Cardiac muscle cell (in vitro differentiated cells and primary cell): ENCODE measurements at places on chromosomes 5 and 9. TPM values are rescaled to one million over a fixed set of nuclear protein-coding genes. Genes with fewer than 3 reads are reported as not detected.

DNA sequence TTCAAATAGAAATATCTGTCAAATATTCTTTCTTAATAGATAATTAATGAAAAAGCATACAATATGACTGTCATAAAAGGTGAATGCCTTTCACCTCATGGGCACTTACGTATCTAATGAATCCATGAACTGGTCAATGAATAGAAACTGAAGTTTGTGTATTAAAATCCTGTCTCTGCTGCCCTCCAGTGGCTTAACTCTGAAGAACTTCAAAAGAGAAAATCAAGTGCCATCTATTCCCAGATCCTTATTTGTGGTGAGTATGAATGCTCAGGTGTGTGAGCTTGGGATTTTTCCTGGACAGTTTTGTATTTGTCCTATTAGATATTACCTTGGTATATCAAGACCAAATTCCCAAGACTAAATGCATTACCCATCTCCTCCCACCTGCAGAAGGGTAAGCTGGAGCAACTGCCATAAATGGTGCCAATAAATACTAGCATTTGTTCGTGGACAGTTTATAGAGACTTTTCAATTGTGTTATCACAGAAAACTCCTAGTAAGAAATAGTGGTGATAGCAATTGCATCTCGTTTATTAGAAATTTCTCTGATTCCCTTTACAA is 44.0 kb upstream of the SVEP1 start:
- H3K4me3 ChIP-seq = no peak overlapping the region
- peak; percentile 73 for DNase-seq
- H3K27me3 ChIP-seq = no peaks in the 10 kb centered on the region
- no peak overlapping the region for H3K27ac ChIP-seq
- H3K4me1 ChIP-seq = no peaks in the 10 kb centered on the region

DNA sequence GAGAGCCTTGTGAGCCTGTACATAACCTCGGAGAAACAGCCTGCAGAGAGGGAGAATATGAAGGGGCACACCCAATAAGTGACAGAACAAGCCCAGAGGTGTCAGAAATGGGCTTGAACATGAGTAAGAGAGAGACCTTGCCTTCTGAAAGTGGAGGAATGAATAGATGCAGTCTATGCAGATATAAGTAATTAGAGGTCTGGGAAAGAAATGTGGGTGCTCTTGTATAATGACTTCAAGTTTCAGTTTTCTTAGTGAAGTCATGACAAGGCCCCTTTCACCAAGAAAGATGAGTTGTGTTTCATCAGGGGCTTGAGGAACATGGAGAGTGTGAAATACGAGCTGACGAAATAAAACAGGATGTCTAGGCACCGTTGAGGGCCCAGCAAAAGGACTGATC is 15.1 kb downstream of the GRAMD2B start:
- no peaks in the 10 kb centered on the region for H3K27me3 ChIP-seq
- DNase-seq = no peak
- H3K4me3 ChIP-seq = no peak overlapping the region
- H3K4me1 ChIP-seq = peaks cover 12% of the 10 kb centered on the region
- H3K36me3 ChIP-seq = no peaks in the 10 kb centered on the region

DNA sequence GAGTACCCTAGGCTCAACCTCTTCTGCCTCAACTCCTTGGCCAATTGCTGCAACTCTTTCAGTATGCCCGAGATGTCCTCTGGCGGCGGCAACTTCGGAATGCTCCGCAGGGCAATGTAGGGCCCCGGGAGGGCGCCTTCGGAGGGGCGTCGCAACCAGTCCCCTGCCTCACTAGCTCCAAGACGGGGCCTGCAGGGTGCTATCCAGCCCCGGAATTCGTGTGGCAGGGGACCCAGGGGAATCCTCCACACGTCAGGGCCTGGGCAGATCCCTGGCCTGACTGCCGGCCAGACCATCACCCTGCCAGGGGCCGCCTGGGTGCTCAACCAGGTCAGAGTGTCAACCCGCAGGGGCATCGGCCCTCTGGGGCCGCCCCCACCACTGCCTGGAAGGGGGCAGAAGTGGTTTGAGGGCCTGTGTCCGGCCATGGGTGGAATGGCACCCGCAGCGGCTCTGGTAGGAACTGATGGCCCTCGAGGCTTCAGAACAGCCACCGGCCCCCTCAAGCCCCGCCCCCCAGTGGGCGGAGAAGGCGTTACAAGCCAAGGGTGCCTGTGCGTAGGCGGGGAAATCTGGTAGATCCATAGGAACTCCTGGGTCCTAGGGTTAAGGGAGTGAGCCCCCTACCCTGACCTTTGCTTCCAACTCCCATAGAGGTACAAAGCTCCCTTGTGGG is at the start of gene POU5F2:
Gene POU5F2 (minus strand): TSS at position 465 of the 676 bp plus-strand sequence. CDS start 37 bp downstream, at position 428.
- no peaks in the 10 kb centered on the region for H3K27me3 ChIP-seq
- H3K4me3 ChIP-seq = no peak within 1 kb of the TSS
- H3K4me1 ChIP-seq = no peaks in the 10 kb centered on the region
- no peak for DNase-seq
- H3K36me3 ChIP-seq = no peaks in the 10 kb centered on the region

DNA sequence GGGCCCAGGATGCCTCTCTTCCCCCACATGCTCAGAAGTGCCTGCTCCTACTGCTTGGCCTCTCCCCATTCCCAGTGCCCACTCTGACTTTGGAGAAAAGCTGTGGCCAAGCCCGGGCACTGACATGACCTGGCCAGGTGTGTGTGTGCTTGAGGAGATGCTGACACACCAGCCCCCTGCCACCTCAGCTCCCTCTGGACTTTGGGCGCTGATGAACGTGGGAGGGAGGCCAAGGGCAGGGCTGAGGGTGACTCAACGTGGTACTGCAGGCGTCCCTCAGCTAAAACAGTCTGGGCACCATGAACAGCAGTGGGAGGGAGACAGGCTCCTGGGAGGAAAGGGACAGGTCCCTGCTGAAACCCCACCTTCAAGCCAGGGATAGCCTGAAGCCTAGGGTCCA is 3.9 kb downstream of the TRIM36 start:
- H3K4me1 ChIP-seq = no peaks in the 10 kb centered on the region
- DNase-seq = no peak
- no peaks in the 10 kb centered on the region for H3K36me3 ChIP-seq
- H3K4me3 ChIP-seq = no peak overlapping the region

DNA sequence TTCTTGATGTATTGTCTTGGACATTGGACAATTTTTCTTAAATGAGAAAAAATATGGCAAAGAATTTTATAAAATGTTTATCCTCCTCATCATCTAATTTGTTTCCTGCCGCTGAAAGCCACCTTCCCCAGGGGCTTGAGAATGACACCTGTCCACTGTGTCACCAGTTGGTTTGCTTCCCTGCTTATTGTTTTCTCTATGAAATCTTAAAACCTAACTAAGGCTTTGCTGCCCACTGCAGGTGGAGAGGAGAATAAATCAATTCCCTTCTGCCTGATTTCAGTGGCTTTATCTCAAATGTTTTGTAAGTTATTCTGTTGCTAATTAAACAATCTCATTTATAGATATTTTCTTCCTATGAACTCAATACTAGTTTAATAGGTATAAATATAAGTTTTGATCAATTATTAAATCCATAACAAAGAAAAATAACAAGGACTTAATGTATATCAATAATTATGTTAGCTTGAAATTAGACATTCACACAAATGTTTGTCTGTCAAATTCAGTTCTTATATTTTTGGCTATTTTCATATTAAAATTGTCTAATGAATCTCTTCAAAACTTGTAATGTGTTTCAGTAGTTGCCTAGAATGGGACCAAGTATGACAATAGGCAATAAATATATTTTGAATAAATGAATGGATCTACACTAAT is 822.5 kb downstream of the PTPRD start:
- no peaks in the 10 kb centered on the region for H3K27me3 ChIP-seq
- no peak overlapping the region for H3K4me3 ChIP-seq
- H3K4me1 ChIP-seq = no peaks in the 10 kb centered on the region
- H3K36me3 ChIP-seq = no peaks in the 10 kb centered on the region
- DNase-seq = peak; percentile 64

DNA sequence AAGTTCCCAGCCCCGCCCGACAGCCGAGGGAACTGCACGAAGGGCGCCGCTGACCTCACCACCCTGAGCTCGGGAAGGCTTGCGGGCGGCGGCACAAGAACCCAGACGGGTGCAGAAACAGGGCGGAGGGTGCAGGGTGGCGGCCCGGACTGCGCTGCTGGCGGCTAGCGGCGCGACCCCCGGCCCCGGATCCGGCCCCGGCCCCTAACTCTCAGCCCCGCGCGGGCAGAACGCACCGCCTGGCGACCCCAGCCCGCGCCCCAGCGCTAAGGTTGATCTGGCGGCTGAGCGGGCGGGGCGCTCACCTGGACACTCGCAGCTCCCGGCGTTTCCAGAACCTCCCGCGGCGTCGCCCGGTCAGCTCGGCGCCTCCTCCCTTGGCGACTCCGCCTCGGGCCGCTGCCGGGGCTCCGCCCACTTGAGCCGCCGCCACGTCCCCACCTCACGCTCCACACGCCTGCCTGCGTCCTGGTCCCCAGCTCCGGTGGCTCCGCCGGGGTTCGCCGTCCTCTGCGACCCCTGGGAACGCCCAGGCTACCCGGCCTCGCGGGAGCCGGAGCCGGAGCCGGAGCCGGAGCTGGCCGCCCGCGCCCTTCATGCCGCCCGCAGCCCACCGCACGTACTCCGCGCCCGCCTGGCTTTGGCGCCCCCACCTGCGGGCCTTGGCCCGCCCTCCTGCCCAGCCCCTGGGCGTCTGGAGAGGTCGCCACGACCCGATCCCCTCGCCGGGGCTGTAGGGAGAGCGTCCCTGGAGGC is at the start of gene P4HA2:
Gene P4HA2 (minus strand): TSS at position 369 of the 756 bp plus-strand sequence. CDS start 9,227 bp downstream, outside the sequence.
- H3K27ac ChIP-seq = peak within 1 kb of the TSS; percentile 44
- peak within 1 kb of the TSS; percentile 65 for H3K4me3 ChIP-seq
- H3K4me1 ChIP-seq = peaks cover 9% of the 10 kb centered on the region
- no peaks in the 10 kb centered on the region for H3K36me3 ChIP-seq

ZDHHC11 gene
- total RNA-seq = 12.4 and 12.7 TPM in 2 replicates

MARCHF3 gene
- 5.2 and 11.4 TPM in 2 replicates for total RNA-seq

SNCAIP gene
- total RNA-seq = 14.1 and 14.5 TPM in 2 replicates

IRX1 gene
- 168 and 197 TPM in 2 replicates for total RNA-seq

GRXCR2 gene
- total RNA-seq = not detected in 2 replicates
